ENCODE measurements at places on chromosomes 2 and 18. TPM values are rescaled to one million over a fixed set of nuclear protein-coding genes. Genes with fewer than 3 reads are reported as not detected.

- no peak for DNase-seq
These were observed 11.9 kb downstream of the GBX2 start for GRCh38 chr2:236156095-236156859.

GRCh38 chr2:47015206-47015605 lies 99.6 kb upstream of the MCFD2 start:
- DNase-seq = no peak

GRCh38 chr2:85395912-85396475 lies 14.2 kb downstream of the CAPG start:
- DNase-seq = no peak

GRCh38 chr2:98896944-98897343 lies 39.1 kb downstream of the CRACDL start:
- DNase-seq = no peak

Gene FEV
- not detected for total RNA-seq

Measured in muscle of leg (tissue), 16 donors.